Head of caudate nucleus (tissue), 42 donors: ENCODE measurements at places on chromosomes 5 and 9.

DNA sequence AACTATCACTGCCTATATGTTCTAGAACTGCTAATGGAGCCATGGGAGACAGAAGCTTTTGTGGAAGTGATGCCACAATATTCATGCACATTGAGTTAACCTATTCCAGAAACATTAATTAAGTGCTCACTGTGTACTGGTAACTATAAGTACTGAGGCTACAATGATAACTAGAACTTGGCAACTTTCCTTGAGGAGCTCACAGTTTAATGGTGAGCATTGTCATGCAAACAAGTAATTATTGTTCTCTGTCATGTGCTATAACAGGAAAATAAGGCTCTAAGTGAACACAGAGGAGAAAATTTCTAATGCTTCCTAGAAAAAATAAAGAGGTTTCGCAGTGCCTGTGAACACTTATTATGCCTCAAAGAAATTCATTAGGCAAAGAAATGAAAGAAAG is 142.2 kb downstream of the BAAT start:
- no peak for DNase-seq

DNA sequence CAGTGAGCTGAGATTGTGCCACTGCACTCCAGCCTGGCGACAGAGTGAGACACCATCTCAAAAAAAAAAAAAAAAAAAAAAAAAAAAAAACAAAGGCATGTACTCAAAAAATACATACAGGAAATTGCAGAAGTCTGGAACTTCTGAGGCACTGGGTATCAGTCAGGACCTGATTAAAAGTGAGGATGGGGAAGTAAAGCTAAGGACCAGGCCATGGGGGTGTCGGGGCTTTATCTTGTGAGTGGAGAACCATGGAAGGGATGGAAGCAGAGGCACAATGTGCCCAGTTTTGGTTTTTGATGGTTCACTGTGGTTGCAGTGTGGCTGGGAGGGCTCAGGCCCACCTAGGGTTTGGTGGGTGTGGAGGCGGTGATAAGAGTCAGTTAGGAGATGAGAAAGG is 212.7 kb upstream of the PIK3R1 start:
- DNase-seq = no peak

DNA sequence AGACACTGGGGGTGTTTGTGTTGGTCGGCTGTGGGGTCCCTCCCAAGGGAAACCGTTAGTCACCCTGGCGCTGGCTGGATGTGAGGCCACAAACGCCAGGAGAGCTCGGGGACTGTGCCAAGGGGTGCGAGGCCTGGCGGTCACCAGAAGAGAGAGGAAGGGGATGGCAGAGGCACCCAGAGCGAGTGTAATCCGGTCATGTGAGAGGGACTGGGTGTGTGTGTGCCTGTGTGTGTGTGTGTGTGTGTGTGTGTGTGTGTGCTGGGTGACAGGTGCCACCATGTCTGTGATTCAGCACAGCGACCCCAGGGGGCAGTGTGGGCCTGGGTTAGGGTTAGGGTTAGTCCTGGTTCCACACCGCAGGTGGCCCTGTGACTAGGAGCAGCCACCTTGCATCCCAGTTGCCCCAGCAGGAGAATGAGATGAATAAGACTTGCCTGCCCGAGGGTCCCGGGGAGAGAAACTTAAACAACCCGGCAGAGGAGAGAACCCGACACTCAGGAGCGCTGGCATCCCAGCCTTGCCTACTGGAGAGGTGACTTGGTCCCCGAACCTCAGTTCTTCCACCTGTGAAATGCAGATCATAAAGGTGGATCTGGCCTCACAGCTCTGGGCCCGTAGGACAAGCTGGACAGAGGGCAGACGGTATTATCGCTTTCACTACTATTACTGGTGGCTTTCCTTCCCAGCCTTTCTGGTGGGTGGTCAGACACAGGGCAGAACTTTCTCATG is 1.4 kb upstream of the ADAMTSL2 start:
- peak; percentile 78 for DNase-seq

DNA sequence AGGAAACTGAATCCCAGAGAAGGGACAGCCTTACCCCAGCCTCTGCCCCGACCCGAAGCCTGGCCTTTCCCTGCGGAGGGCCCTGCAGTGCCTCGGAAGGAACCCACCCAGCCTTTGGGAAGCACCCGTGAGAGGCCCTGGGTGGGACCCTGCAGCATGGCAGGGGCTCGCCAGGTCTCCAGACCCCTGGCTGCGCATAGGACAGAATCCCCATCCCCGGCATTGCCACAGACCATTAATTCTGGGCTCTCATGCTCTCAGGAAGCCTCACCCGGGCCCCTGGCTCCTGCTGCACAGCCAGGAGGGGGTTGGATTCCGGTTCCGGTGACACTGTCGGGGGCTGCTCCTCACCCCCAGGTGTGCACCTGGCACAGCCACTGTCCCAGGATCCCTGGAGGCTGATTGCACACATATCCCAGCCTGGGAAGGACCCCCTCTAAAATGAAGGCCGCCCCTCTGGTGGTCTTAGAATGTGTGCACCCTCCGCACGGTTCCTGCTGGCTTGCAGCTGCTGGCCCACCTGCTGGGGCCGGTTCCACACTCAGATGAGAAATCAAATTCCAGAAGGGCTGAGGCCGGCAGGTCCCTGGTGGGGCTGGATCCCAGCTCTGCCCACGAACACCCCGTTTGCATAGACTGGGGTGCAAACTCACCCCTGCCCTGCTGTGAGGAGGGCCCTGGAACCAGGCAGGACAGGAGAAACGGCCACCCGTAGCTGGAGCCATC is 4.7 kb downstream of the EGFL7 start:
- DNase-seq = no peak

DNA sequence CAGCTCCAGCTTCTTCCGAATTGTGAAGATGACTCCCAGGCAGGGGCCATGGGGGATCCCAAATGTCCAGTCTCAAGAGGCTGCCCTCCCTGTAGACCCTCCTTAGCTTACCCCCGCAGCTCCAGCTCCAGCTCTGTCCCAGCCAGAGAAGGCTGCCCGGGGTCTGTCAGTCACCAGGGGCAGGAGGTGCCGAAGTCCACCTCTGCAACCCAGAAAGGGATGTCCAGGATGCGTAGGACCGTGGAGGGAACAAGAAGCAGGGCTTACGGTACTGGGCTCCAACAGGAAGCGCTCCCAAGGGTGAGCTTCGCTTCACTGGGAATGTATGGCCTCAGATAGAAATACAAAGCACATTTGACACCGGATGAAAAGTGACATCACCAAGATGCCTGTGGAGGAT is 6.0 kb downstream of the IPPK start:
- DNase-seq = no peak

- no peak for DNase-seq
These were observed 38.8 kb upstream of the GLRX start for GRCh38 chr5:95861221-95861863.

DNA sequence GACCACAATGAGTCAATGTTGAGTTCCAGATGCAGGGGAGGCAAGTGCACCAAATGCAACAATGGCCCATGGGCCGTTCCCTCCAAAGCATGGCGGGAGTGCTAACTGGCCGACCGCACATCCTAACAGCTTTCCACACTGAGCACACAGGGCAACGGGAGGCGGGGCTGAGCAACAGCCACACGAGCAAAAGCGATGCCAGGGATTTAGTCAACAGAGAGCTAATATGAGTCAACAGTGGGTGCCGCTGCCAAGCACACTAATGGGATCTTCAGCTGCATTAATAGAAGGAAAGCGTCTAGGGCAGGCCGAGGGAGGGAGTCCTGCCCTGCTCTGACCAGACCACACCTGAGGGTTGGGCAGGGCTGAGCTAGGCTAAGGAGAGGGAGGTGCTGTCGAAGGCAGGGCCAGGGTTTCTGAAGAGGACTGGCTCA is 4.6 kb downstream of the EPB41L4B start:
- DNase-seq = peak; percentile 72

DNA sequence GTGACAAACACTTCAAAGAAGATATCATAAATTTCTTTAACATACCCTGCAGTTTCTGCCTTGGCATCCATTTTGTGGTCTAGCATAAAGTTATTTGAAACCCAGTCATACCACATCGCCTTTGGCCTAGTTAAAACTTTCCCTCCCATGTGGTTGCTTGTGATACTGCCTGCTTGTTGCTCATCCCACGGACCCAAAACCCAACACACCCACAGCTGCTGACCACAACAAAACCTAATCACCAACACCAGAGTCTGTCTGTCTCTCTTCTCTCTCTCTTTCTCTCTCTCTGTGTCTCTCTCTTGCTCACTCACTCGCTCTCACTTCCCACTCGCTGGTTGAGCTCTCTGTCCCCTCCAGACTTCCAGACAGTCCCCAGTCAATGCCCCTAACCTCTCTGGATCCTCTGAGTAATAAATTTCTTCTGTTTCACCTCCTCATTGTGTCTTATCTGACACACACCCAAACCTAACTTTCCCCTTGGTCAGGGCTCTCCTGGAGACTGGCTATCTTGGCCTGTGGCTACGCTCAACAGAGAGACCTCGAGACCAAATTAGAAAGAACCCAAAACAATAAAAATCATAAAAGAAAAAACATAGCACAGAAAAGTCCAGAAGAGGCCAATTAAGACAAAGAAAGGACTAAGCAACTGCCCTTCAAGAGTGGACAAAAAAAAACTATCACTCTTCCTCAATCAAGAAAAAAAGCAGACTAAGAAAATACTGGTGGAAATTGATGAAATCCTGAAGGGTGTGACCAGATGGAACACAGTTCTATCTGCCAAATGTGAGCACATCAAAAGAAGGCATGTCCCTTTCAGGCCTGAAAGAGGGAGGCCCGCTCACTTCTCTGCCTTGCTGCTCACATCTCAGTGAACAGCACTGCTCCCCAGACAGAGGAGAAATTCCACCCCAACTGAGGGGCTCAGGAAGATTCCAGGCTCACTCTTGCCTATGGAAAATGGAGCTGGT is 41.5 kb downstream of the TTLL11 start:
- no peak for DNase-seq

DNA sequence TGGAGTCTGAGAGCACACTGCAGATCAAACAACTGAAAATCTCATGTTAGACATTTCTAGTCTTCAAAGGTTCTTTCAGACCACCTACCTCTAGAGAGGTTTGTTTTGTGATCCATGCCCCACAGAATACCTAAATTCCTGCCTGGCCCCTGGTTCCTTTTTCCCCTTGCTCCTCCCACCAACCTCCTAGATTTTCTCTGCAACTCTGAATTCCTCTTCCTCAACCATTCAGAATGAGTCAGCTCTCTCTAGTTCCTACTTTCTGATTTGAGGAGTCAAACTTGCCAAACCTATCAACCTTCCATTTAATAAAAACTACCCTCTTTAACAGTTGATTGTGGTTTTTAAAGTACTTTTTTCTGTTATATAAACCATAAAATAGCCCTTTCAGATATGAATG is 83.2 kb upstream of the ZNF462 start:
- DNase-seq = no peak

DNA sequence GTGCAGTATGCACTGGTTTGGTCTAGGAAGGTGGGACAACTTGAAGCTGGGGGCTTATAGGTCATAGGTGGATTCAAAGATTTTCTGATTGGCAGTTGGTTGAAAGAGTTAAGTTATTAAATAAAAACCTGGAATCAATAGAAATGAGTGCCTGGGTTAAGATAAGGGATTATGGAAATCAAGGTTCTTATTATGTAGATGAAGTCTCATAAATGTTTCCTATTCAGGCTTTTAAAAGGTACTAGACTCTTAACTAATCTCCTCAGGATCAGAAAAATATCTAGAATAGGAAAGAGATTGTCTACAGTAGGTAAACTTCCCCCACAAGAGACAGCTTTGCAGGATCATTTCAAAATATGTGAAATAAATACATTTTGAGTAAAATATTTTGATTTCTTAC is 163.3 kb upstream of the FBN2 start:
- no peak for DNase-seq

- no peak for DNase-seq
These were observed 38.7 kb upstream of the NEK6 start for GRCh38 chr9:124218987-124219461.

GRCh38 chr5:103480246-103480645 is 82.3 kb downstream of the NUDT12 start:
- DNase-seq = no peak

- DNase-seq = no peak
These were observed 105.0 kb upstream of the PRSS3 start for GRCh38 chr9:33690143-33690933.

GRCh38 chr5:5645198-5645597 is 222.7 kb downstream of the ICE1 start:
- no peak for DNase-seq

- no peak for DNase-seq
These were observed 156.4 kb upstream of the ELL2 start for GRCh38 chr5:96117771-96118651.

DNA sequence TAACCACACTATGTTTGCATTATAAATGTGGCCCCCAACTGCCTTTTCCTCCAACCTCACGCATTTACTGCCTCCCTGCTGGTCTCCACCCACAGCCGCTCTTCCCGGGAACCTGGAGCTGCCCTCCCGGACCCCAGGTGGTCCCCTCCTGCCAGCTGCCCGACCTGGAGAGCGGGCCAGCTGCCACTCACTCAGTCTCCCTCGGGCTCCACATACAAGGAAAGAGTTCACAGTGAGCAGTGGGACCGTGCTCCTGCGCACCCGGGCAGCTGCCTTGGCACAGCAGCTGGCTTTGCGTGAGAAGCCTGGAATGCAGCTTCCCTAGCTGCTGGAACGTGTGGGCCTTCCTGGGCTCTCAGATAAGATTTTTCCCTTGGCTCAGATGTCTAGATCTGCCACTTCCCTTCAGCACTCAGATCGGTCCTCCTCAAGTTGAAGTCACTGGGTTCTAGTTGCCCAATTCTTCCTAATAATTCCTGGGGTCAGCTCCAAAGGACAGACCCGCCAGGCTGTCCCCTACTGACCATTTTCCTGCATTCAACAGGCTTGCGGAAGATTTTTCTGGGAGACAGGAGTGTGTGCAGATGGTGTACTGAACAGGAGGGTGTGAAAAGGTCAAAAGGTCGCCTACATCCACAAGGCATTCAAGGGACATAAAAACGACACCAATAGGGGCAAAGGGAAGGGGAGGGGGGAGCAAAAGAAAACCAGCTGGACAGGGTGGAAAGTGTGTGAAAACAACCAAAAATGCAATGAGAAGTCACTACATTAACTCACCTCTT is 69.1 kb downstream of the MYO10 start:
- DNase-seq = no peak

GRCh38 chr5:59095480-59095879 is 512.6 kb downstream of the RAB3C start:
- DNase-seq = no peak

- no peak for DNase-seq
These were observed 100.7 kb upstream of the S1PR3 start for GRCh38 chr9:88890546-88890945.

DNA sequence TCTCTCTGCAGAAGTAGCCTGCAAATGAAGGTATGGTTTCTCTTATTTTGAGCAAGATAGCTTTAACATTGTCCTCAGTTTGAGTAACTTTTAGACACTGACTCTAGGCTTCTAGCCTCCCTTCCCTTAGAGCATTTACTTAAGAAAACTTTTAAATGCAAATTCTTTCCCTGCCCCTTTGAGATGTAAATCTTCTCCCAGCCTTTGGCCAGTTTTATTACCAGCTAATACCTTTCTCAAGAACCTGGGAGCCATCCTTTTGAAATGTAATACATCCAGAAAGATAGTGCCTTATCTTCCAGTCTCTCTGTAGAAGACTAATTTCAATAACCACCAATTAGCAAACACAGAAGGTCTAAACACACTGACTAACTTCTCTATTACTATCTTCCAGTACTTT is 688.9 kb upstream of the CDH9 start:
- DNase-seq = no peak
